ENCODE measurements at places on chromosomes 13 and 19. TPM values are rescaled to one million over a fixed set of nuclear protein-coding genes. Genes with fewer than 3 reads are reported as not detected.

DNA sequence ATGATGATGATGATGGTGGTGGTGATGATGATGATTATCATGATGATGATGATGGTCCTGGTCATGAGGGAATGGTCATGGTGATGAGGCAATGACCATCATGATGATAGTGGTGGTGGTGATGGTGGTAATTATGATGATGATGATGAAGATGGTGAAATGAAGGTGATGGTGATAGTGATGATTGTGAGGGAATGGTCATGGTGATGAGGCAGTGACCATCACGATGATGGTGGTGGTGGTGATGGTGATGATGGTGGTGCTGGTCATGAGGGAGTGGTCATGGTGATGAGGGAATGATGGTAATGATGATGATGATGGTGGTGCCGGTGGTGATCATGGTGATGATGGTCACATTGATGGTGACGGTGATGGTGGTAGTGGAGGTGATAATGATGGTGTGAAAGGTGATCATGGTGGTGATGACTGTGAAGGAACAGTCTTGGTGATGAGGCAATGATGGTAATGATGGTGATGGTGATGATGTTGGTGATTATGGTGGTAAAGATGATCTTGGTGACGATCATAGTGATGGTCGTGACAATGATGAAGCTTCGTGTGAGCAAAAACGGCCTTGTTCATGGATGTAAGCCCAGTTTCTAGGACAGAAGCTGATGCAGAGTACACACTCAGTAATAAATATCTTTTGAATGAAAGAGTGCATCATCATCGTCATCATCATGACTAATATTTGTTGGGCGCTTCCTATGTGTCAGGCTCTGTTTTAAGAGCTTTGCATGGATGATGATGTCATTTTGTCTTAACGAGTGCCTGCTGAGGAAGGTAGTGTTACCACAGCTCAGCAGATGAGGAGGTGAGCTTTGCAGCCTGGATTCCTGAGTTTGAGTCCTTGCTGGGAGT, 17.3 kb downstream of the SBK2 start:
- DNase-seq = no peak

GRCh38 chr13:98487522-98487921, 89.4 kb downstream of the STK24 start:
- DNase-seq = no peak

- no peak for DNase-seq
These were observed 954 bp upstream of the STK24 start for GRCh38 chr13:98577836-98578285.

DNA sequence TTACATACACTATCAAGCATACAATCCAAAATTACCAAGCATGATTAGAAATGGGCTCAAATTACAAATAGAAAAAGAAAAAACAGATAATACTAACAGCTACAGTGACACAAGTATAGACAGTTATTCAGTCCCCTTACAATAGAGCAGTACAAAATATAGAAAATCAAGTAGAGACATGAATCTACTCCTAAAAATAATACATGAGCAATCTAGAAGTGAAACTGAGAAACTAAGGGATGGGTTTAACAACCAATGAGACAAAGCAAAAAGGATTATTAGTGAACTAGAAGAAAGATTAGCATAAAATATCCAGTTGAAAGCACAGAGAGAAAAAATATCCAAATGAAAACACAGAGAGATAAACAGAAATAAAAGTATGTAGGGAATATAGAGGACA, 426.7 kb downstream of the TBC1D4 start:
- DNase-seq = no peak

CD79A gene
- not detected for total RNA-seq

DNA sequence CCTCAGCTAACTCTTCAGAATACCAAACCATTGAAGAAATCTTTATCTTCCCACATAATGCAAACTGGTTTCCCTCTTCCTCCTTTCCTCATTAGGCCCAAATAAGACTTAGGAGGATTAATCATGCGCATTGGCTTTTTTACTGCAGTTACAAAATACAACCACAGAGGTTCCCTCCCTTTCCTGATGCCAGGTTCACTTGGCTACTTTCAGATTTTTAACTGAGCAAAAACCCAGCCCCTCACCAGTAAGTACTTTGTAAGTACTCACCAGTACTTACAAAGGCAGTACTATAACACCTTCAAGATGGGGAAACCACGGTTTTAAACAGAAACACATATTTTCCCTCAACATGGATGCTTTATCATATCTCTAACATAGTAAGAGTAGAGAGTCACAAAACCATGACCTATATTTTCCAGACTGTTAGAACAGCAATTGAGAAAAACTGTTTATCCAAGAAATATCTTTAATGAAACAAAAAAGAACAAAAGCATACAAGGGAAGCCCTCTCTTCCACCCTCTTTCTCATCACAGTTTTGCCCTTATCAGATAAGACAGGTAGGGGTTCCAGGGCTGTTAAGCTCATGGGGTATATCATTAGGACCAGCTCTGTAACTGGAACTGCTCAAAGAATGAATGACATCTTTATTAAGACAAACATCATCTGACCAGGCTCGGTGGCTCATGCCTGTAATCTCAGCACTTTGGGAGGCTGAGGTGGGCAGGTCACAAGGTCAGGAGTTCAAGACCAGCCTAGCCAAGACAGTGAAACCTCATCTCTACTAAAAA, 12.7 kb downstream of the FOXO1 start:
- DNase-seq = no peak

MAST1 gene
- total RNA-seq = 0.71 TPM

- DNase-seq = no peak
These were observed 20.4 kb downstream of the PCID2 start for GRCh38 chr13:113187883-113188665.

DNA sequence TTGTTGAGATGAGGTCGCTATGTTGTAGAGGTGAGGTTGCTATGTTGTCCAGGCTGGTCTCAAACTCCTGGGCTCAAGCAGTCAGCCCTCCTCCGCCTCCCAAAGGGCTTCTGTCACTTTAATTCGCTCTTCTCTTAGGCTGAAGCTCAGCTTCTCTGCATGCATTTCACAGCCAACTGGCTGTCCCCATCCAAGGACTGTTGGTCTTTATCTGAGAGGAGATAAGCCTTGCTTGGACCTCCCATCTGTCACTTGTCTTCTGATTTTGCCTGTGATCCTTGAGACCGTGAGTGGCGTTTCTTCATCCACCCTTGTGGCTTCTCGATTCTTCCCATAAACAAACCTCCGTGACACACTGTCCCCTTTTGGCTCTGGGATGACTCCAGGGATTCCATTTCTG, 24.4 kb downstream of the CERS1 start:
- no peak for DNase-seq

DNA sequence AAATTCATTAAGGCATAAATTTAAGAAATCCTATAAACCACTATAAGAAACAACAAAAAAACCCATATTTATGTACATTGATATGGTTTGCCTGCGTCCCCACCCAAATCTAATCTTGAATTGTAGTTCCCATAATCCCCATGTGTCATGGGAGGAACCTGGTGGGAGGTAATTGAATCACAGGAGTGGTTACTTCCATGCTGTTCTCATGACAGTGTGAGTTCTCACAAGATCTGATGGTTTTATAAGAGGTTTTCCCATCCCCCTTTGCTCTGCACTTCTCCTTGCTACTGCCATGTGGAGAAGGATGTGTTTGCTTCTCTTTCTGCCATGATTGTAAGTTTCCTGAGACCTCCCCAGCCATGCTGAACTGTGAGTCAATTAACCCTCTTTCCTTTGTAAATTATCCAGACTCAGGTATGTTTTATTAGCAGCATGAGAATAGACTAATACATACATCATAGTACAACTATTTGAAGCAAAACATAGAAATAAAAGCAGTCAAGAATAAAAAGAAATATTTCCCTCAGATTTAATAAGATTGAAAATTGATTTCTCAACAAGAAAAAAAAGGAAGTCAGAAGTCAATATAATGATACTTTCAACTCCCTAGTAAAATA, 209.0 kb upstream of the GPC6 start:
- no peak for DNase-seq

- no peak for DNase-seq
These were observed 15.9 kb downstream of the CBY2 start for GRCh38 chr13:45718063-45718462.

DNA sequence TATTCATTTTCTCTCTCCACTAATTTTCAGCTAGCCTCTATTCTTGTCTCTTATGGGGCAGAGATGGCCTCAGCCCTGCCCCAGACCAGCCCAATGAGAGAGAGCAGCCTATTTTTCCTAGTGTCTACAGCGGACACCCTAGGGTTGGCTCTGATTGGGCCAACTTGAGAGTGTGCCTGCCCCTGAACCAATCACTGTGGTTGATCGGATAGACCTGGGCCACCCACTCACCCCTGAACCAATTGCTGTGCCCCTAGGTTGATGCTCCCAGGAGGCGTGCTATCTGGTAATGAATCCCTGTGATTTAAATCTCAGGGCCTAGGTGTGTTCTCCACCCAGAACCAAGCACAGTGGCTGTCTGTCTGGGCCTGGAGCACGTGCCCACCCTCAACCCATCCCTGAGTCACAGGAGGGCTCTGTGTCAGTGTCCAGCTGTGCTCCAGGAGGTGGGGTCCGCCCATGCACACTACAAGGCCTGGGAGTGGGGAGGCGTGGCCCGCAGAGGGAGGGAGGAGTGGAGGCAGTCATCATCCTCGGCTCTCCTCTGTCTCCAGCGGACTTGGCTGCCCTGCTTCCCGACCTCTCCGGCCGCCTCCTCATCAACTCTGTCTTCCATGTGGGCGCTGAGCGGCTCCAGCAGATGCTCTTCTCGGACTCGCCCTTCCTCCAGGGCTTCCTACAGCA, 14.9 kb upstream of the SCN1B start:
- peak; percentile 76 for DNase-seq

CRX gene
- total RNA-seq = not detected

- no peak for DNase-seq
These were observed 14.5 kb upstream of the GPR183 start for GRCh38 chr13:99321709-99322108.

ZNF90 gene
- 2.8 TPM for total RNA-seq

NRTN gene
- 6.1 TPM for total RNA-seq

GRCh38 chr19:32206065-32206464, 139.3 kb upstream of the ZNF507 start:
- DNase-seq = no peak

PRODH2 gene
- not detected for total RNA-seq

DNA sequence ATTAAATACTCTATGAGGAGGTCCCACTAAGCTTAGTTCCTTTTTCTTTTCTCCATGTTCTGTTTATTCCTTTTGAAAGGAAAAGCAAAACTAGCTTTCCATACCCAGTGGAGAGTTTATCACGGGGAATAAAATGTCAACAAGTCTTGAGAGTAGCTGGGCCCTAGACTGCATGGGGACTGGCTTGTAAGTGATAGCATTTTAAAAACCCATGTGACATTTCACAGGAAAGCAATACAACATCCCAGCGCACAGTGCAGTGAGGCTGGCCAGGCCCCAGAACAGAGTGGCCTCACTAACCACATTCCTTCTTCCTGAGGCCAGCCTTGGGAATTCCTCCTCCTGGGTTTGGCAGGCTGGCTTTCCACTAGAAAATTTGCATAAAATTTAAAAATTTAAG, 149.8 kb downstream of the DLEU7 start:
- no peak for DNase-seq

ZNF709 gene
- 8.3 TPM for total RNA-seq

ZNF585A gene
- 3.9 TPM for total RNA-seq

DNA sequence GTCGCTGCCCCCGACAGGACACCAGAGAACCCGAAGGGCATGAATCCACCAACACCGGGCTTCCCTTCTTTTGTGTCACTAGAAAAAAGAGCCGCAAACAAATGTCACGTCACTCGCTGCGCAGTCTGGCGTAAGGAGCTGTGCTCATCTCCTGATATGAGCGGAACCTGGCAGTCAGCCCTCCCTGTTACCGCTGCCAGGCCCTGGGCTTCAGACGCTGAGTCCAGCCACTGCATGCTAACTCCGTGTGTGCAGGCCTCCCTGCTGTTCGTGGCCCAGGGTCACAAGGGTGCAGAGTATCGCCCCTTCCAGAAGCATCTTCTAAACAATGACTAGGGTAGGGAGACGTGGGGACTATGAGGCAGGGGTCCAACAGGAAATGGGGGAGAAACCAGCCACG, 71.3 kb downstream of the SLC7A1 start:
- no peak for DNase-seq

All from sigmoid colon (tissue), 7 donors.